ENCODE measurements at places on chromosomes 3 and 15. TPM values are rescaled to one million over a fixed set of nuclear protein-coding genes. Genes with fewer than 3 reads are reported as not detected.

GRCh38 chr3:68866157-68866556 is 66.2 kb downstream of the TAFA4 start:
- DNase-seq = no peak

GRCh38 chr3:159766563-159767185 is 222.0 kb upstream of the IL12A start:
- no peak for DNase-seq

The RPL4 gene
- 1,305 TPM for total RNA-seq

GRCh38 chr15:58666957-58667356 is 82.5 kb downstream of the ADAM10 start:
- no peak for DNase-seq

The UBAP1L gene
- total RNA-seq = 1.3 TPM

The FRMD5 gene
- total RNA-seq = 42.5 TPM

DNA sequence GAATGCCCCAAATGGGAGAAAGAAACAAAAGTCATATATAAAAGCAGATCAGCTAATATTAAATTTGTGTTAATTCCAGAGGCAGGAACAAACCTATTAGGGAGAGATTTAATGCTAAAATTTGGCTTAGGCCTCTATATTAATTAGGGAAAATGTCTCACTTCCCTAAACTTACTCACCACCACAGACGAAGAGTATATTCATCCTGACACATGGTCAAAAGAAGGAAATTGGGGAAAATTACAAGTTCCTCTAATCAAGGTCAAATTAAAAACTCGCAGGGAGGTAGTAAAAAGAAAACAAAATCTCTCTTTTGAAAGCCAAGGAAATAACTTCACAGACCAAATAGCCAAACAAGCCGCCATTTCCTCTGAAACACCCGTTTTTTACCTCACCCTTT is 32.2 kb downstream of the GRM2 start:
- DNase-seq = no peak

DNA sequence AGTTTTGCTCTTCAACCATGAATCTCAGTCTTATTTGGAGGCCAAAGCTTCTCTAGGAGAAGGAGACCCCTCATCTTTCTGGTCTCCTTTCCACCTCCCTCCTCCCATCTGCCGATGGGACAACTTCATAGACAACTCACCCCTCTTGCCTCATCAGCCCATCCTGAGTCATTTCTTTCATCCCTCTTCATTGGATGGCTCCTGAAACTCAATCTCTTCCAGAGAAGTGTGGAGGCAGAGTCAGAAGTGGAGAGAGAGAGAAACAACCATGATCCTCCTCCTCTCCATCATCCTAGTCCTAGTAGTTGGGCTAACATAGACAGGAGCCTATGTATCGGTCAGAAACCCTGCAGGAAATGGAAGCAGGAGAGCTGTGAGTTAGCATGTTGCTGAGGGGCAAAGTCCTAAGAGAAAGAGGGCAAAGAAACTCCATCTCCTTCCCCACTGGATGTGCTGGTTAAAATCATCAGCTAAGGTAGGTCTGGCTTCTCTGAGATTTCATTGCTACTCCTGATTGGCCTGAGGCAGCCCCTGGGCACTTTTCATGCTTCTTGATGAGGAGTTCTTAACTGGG is 21.3 kb upstream of the HCN4 start:
- DNase-seq = no peak

DNA sequence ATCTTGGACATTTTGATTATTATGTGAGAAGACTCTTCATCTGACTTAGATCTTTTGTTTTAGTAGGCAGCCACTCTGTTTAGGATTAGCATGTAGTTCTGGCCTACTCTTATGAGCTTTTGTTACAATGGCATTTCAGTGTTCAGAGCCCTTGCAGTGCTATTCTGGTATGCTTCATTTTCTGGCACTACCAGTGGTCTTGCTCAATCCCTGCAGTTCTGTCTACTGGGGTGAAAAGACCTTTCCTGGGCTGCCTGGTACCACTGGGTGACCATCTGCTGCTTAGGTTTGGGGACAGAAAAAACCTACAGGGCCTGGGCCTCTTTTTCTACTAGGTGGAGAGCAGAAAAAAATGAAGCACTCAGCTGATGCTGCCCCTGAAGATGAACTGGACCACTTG is 42.5 kb downstream of the IL16 start:
- no peak for DNase-seq

DNA sequence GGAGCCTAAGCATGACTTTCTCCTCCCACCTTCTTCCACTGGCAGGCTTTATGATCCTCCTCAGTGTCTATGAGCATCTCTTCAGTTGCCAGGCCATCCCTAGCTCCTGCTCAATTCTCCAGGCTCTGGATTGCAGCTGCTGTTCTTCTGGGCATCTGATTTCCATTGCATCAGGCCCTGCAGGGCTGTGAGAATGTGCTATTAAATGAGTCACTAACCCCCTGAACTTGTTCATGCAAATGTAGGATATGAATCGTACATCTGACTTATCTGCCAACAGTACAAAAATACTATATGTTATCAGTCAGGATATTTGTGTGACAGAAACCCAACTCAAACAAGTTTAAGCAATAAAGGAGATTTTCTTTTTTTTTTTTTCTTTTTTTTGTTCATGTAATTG is 11.9 kb downstream of the GPR176 start:
- no peak for DNase-seq

- DNase-seq = no peak
Measured at GRCh38 chr15:46366360-46367007, 731.7 kb downstream of the SQOR start.

DNA sequence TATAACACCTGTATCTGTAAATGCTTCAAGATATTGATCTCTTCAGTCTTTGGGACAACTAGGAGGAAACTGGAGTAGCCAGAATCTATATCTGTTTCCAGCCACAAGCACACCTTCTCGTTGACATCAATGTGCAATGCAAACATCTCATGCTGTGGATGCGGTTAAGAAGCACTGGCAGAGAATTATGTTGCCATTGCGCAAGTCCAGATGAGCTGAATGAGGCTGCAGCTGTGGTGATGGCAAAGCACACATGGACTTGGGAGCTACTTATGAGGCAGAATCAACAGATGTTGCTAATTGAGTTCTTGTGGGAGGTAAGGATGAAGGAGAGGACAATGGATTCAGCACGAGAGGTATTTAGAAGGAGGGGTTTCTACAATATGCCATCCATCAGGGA is 90.9 kb downstream of the STRIT1 start:
- DNase-seq = no peak

The FBXL22 gene
- total RNA-seq = 42.4 TPM

- no peak for DNase-seq
Measured at GRCh38 chr3:100518983-100519382, 26.6 kb downstream of the TMEM45A start.

- no peak for DNase-seq
Measured at GRCh38 chr15:78018445-78018844, 59.1 kb downstream of the TBC1D2B start.

DNA sequence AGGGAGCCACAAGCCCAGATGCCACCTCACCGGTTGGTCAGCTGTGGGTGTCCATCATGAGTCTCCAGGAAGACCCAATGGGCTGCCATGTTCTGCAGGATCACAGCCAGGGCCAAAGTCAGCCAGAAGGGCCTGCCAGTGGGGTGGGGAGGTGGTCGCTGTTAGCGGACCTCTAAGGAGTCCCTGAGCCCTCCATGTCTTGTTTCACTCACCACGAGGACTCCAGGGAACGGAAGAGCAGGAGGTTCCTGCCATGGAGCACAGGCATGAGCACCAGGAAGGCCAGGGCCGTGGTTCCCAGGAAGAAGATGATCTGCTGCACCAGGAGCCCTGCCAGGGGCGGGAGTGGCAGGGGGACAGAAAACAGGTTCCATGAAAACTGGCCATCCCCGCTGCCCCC is 8.6 kb downstream of the ISLR start:
- DNase-seq = peak; percentile 19

Data from left ventricle myocardium superior (tissue), 1 donor.